ENCODE measurements at places on chromosomes 1 and 21.
A peak's percentile ranks its signal among the peaks of the same experiment; 100 is the strongest.

- no peak for DNase-seq
These were observed 14.0 kb upstream of the LIN9 start for GRCh38 chr1:226322986-226323385.

DNA sequence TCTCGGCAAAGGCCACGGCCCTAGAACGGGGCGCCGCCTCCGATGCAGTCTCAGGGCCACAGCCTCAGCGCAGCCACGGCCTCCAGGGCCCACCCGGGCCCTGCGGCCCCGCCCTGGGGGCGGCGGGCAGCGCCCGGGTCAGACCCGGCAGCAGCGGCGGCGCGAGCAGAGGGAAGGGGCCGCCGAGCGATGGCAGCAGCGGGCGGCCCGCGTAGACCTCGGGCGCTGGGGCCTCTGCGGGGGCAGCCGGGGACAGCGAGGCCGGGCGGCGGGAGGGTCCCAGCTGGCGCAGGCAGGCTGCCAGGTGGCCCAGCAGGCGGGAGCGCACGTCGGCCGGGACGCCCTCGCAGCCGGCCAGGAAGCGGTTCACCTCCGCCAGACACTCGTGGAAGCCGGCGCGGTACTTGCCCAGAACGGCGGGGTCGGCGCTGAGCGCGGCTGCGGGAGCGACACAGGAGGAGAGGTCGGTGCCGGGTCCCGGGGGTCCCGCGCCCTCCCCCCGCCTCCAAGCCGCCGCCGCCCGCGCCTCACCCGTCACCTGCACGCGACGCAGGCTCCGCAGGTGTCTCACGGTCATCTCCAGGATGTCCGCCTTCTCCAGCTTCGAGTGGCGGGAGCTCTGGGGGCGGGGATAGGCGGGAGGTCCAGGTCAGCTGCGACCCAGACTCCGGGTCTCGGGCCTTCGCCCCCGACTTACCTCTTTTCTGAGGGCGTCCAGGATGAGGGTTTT lies 737 bp downstream of the HES4 start:
- peak; percentile 12 for DNase-seq

GRCh38 chr1:181257117-181257516 lies 168.6 kb downstream of the IER5 start:
- DNase-seq = no peak

DNA sequence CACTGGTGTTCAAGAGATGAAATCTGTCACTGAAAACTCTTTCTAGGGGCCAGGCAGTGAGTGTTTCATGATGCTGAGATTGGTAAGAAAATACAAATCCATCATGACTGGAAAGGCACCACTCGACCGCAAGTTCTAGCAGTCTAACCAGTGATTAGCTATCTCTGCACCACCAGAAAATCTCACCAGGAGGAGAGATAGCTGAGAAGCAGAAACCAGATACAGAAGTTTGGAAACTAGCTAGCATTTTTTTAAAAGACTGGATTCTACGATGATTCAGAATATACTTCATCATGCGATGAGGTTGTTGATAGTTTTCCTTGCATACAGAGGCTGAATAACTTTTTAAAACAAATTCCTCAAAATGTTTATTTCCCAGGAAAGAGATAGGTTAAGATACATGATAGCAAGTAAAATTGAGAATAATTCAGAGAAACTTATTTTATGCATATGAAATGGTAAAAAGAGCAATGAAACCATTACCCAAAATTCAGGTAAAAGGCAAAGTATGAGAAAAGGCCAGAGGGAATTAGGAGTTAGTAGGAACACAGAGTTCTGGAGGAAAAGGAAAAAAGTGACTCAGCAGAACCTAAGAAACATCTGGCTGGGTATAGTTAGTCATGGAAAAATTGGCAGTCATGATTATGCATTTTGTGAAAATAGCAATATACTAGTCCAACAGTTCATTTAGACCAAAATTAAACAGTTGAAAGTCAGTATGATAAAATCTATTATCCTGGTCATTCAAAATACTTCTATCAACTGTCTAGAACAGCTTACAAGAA lies 3.3 kb upstream of the F3 start:
- DNase-seq = no peak

DNA sequence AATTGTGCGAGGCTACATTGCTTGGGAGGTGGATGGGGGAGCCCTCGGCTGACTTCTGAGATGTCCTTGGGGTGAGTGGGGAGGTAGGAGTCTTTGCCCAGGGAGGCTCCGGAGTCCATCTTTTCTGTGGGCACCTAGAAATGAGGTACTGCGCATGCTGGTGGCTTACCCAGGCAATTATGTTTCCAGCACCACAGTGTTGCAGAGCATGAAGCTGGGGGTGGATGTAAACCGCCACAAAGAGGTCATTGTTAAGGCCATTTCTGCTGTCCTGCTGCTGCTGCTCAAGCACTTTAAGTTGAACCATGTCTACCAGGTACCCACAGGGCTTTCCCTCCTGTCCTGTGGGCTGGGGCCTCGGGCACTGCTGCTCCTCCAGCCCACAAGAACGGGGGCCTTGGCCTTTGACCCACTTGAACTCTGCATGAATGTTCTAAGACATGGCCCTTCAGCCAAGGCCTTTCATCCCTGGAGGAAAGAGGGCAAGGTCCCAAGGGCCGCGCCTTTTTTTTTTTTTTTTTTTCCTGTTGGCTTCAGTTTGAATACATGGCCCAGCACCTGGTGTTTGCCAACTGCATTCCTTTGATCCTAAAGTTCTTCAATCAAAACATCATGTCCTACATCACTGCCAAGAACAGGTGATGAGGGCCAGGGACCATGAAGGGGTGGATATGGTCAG lies 14.6 kb downstream of the STRIP1 start:
- no peak for DNase-seq

DNA sequence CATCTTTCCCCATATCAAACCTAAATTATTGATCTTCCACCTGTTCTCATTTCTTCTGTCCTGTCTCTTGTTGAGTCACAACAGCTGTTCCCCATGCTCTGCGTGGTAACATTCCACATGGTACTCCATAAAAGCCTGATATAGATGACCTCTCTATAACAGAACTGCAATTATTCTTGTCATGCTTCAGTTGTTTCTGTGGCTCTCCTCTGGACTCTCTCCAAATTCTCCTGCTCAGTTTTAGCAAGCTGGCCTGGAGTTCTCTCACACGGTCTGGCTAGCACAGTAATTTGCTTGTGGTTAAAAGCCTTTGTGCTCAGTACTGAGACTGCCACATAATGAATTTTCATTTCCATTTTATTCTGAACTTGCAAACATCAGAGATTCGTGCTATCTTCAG lies 10.6 kb upstream of the LRRC39 start:
- no peak for DNase-seq

DNA sequence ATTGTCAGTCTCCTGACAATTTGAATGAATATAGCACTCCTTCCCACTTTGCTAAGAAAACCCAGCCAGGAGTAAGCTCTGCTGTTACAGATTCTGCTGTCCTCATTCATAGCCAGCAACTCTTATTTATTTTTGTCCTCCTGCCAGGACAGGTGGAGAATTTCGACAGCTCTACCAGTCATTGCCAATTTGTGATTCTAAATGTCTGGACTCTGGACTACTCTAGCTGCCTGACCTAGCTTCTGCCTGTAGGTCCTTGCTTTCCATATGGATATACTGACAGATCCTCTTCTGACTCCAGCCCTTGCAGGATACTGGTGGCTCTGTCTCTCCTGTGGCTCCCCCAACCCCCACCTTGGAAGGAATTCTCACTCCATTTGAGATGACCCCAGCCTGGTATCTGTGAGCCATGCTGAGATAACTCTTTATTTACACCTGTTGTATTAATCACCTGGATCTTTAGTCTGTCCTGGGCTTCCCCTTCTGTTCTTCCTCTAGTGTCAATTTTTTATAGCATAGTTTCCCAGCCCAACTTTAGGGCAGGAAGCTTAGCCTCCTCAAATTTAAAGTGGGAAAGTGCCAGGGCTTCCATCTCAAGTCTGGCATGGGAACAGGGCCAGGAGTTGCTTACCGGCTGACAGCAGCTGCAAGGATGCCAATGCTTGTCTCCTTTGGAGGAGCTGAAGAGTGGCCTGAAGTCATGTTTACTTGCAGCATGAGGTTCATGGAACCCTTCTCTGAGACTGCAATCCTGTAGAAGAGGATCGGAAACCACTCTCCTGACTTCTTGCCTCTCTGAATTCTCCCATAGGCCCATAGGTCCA lies 6.7 kb downstream of the PM20D1 start:
- no peak for DNase-seq
